ENCODE measurements at places on chromosomes 5 and 9.

DNA sequence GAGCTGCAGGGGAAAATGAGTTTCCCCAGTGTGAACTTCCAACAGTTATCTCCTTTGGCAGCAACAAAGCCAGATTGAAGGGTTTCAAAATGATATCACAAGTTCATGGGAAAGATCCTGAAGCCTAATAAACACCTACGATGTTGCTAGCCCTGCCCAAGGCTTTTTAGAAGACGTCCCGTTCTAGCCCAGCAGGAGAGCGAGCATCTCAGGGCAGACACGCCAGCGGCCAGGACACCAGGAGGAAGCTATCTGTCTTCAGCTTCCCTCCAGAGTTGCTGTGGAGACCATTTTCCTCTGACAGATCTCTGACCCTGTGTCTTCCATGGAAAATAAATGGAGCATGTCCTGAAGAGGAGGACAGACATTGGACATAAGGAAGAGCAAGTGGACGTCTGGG, 98.4 kb downstream of the FBXO38 start:
- no peak for DNase-seq

- DNase-seq: no peak
Observed at GRCh38 chr5:132344775-132345514, 24.6 kb upstream of the SLC22A5 start.

DNA sequence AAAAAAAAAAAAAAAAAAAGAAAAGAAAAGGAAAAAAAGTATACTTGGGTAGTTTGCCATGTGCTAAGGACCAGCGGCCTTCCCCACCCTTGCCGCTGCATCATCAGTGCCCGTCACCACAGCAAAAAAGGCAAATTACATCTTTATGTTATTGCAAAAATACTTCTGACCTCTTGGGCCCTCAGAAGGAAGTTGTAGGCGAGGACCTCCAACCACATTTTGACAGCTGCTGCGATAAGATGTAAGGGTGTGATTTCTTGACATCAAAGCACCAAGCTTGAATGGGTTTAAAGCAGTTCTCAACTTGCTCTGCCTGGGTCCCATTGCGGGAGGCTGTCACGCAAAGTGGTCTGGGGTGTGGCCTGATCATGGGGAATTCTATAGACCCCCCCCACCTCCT, 39.2 kb downstream of the DMRT1 start:
- no peak for DNase-seq

DNA sequence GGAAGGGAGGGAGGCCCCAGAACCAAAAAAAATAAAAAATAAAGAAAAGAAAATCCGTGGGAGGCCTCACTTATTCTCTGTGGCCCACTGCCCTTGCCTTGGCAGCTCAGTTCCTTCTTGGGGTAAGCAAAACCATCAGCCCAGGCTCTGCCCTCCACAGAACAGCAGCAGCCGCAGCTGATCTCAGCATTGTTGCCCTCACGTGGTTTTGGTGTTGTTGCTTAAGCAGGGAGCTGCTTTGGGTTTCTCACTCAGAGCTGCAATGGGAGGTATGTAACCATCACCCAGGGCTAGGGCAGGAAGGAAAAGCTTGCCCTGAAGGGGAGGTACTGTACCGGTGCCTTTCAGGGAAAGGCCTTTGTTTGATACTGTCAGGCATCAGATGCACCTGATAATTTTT, 374.7 kb upstream of the WWC1 start:
- no peak for DNase-seq

DNA sequence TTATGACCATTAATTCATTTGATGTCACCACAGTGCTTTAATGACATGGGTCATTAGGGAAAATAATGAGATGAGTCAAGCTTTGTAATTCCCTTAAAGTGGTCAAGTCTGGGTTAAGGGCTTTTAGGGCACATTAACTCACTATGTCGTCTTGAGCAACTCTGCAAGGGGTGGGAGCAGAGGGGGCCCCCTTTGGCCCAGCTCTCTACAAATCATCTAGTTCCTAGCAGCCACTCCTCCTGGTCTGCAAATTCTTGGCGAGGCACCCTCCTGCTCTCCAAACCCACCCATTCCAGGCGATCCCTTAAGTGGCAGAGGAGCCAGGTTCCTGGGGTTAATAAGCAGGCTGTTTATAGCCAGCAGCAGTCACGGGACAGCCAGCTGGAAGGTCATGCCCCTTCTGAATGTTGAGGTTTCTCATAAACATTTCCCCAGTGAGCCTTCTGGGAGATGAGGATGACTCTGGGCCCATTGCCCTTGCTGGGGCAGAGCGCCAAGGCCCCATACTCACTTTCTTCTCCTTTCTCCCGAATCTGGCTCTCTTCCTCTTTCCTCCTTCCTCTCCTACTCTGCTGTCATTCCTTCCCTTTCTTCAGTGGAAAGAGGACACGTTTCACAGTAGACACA, 14.3 kb upstream of the GPX3 start:
- peak; percentile 68 for DNase-seq

- no peak for DNase-seq
Observed at GRCh38 chr5:118468085-118468484, 520.3 kb downstream of the DTWD2 start.

GRCh38 chr5:125411744-125412560, 665.5 kb upstream of the ZNF608 start:
- DNase-seq: no peak

DNA sequence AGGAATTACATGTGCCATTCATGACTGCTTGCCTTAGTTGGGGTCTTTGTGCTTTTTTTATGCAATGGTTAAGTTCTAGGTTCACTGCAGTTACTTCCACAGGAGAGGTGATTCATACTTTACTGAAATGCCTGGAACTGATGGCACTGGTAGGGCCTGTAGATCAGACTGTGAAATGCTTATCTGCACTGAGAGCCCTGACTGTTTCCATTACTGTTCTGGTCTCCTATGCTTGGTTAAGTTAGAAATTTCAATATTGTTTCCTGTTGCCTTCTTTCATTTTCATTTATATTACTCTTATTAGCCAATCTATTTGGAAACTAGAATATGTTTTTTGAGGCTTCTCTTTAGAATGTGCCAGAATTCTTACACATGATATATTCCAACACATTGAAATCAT, 484.1 kb upstream of the SEMA6A start:
- DNase-seq: no peak

GRCh38 chr5:91052977-91053740, 330.0 kb downstream of the ARRDC3 start:
- DNase-seq: no peak

- no peak for DNase-seq
Observed at GRCh38 chr9:136690104-136690805, 3.0 kb upstream of the AGPAT2 start.

DNA sequence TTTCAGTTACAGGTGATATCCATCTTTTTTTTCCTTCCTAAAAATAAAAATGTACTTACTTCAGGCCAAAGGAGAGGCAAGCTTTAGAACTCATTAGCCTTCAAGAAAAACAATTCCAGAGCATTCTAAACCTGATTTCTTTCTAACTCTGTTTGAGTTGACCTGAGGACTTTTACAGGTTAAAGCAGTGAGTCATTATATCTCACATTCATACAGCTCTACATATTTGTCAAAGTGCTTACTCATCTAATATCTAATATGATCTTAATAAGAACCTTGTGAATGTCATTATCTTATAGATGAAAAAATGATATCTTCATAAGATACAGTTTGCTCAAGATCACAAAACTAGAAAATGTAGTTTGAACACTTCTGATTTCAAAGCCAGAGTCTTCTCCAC, 149.2 kb upstream of the CDKN2B start:
- no peak for DNase-seq

DNA sequence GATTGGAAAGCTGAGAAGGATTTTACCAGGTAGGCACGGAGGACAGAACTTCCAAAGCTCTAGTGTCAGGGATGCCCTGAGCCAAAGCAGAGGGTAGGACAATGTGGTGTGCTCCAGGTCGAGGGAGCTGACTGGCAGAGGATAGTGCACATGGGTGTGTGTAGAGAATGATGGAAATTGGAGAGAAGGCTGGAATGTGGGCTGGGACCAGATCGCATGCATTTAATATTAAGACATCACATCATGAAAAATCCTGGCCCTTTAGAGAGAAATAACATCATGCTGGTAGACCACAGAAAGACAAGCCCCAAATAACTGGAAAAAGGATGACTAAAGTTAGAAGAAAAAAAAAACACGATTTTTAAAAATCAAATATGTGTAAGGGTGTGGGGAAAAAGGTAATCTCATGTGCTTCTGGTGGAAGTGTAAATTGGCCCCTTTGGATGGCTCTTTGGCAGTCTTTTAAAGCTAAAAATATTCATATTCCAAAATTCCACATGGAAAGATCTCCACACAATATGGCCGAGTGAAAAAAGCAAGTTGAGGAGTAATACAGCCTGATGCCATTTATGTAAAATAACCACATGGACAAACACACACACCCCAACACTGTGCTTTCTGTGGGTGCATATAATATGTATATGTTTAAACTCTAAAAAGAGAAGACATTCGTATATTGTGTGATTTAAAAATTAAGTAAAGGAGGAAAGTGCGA, 67.0 kb upstream of the TGFBR1 start:
- peak; percentile 29 for DNase-seq

GRCh38 chr5:116524051-116524904, 50.3 kb downstream of the SEMA6A start:
- DNase-seq: no peak

GRCh38 chr5:140039561-140039960, 3.5 kb downstream of the NRG2 start:
- no peak for DNase-seq

GRCh38 chr5:164148292-164148691, 642.9 kb downstream of the MAT2B start:
- no peak for DNase-seq

- peak; percentile 76 for DNase-seq
Observed at GRCh38 chr5:122153230-122153629, 23.9 kb downstream of the ZNF474 start.

- DNase-seq: no peak
Observed at GRCh38 chr5:159786901-159787691, 129.2 kb upstream of the ADRA1B start.

DNA sequence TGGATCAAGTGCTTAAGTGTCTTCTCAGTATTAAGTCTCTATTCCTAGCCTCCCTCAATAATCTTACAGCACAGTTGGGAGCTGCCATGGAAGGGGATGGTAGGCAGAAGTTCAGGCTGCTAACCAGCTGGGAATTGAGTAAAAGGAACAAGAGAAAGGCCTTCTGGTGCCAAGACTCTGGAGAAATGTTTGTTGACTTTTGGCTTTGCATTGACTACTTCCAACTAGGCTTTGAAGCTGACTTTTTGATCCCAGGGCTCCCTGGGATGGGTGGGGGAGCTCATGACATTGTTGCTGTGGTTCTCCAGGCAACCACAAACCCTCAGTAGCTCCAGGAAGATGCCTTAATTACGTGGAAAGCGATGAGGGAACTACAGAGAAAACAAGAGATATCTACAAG, 85.2 kb upstream of the HTR4 start:
- DNase-seq: peak; percentile 77

GRCh38 chr9:134585746-134586706, 55.6 kb upstream of the COL5A1 start:
- DNase-seq: no peak

GRCh38 chr5:58231041-58231440, 228.8 kb downstream of the PLK2 start:
- no peak for DNase-seq

GRCh38 chr5:72559866-72560766, 52.9 kb upstream of the ZNF366 start:
- DNase-seq: no peak

DNA sequence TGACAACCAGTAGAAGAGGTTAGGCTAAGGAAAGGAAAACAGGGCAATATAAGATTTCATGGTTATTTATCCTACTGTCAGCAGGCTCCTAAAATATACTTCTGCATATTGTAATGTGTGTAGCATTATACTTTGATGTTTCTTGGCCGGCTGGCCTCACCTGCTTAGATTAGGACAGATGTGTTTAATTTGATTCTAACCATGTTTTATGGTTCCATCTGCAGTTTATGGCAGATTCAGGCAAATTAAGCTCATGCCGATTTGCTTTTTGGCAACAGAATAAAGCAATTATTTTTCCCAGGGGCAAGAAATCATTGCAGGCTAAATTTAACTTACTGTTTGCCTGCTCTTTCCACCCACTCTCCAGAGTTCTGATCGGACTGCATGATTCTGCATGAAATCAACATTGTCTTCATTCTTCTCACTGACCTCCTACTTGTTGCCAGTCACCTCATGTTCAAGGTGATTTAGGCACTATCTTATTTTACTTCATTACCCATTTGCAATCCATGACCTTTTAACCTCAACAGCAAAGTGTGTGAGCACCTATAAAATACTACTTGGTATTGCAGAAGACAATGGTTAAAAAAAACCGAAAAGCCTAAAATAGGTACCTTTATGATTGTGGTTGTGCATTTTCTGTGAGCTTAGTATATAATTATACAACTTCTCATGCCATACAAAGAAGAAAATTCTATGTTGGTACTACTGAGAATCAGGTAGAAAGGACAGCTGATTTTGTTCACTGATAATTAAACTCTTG, 125.2 kb downstream of the EDIL3 start:
- no peak for DNase-seq

DNA sequence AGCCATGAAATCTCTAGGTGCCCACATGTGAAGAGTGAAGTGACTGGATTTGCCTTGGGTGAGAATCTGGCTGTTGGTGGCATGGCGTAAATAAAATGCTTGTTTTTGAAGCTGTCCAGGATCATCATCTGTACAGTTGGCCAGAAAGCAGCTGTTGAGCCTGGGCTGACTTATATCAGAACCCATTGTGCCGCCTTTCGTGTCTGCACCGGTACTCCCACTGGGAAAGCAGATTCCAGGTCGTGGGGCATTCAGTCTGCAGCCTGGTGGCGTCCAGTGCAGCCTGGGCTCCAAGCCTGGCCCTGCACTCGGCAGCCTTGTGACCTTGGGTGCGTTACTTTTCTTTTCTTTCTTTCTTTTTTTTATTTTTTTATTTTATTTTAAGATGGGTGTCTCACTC, 27.8 kb downstream of the PRRC2B start:
- DNase-seq: no peak

DNA sequence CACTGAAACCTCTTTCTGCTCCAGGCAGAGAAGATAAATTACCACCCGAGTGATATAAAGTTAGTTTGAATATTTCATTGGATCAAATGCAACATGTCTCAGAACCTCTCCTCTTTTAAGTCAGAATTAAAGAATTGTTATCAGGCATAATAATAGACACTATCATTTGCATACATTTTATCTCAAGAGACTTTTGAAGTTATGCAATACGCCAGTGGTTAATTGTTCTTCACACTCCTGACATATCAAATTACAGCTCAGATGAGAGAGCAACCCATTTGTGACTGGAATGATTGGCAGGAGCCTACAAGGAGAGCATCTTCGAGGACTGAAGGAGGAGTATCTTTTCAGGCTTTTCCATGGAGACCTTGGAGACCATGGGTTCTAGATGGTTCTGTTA, 452.2 kb downstream of the KDM4C start:
- DNase-seq: no peak

- no peak for DNase-seq
Observed at GRCh38 chr9:112013266-112013665, 116.7 kb downstream of the UGCG start.

- DNase-seq: peak; percentile 28
Observed at GRCh38 chr9:20538956-20539355, 83.3 kb downstream of the MLLT3 start.

GRCh38 chr5:37539459-37539858, 160.3 kb downstream of the WDR70 start:
- DNase-seq: no peak

- no peak for DNase-seq
Observed at GRCh38 chr9:20187318-20187717, 398.5 kb upstream of the SLC24A2 start.

- peak; percentile 73 for DNase-seq
Observed at GRCh38 chr5:173714551-173715428, 98.3 kb upstream of the BOD1 start.

GRCh38 chr5:160470437-160471361, 49.0 kb downstream of the PTTG1 start:
- peak; percentile 54 for DNase-seq

- no peak for DNase-seq
Observed at GRCh38 chr5:176742246-176743105, 67.9 kb upstream of the UNC5A start.
